Neural crest cell (in vitro differentiated cells): ENCODE measurements at places on chromosomes 3 and 15.
A peak's percentile ranks its signal among the peaks of the same experiment; 100 is the strongest.

- DNase-seq, result no peak
Observed at GRCh38 chr3:100630664-100631063, 21.3 kb downstream of the ADGRG7 start.

- no peak for DNase-seq
Observed at GRCh38 chr15:75468913-75469598, 17.6 kb upstream of the SIN3A start.

DNA sequence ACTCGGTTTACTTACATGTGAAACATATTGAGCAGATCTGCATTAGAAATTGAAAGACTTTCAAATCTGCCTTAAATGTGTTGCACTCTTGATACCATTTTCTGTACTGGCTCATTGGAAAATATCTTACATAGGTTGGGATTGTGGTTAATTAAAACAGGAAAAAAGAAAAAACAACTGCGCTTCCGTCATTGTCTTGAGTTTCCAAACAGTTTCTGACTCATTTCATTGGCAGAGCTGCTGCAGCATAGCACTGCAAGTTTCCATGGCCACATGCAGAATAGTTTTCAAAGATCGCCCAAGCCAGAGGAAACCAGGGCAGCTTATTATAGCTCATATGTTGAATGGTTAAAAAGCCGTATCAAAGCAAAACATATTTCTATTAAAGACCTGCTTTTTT lies 446.6 kb upstream of the BCHE start:
- DNase-seq, result no peak

DNA sequence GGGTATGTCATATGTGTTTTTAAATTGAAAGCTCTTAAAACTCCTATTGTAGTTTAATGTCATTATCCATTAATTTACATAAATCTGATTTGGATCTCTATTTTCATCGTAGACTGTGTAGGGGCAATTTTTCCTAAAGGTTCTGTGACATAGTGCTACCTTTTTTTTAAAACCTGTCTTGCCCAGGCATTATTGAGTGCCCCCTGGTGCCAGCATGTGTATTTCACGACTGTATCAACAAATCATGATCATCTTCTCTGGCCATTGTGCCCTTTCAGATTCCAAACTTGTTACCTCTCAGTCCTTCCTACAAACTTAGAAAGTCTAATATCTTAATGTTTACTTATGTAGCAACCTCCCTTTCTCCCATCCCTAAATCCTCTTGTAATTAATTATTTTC lies 97.2 kb upstream of the FLNB start:
- no peak for DNase-seq

- peak; percentile 35 for DNase-seq
Observed at GRCh38 chr15:31365655-31366127, 39.1 kb downstream of the KLF13 start.

- DNase-seq, result no peak
Observed at GRCh38 chr3:4814305-4814903, 164.8 kb upstream of the BHLHE40 start.

GRCh38 chr3:74751775-74752174 lies 137.3 kb upstream of the CNTN3 start:
- DNase-seq, result no peak

- DNase-seq, result no peak
Observed at GRCh38 chr15:68679161-68679560, 100.4 kb downstream of the CORO2B start.

- DNase-seq, result peak; percentile 55
Observed at GRCh38 chr15:33547876-33548275, 237.1 kb downstream of the RYR3 start.

DNA sequence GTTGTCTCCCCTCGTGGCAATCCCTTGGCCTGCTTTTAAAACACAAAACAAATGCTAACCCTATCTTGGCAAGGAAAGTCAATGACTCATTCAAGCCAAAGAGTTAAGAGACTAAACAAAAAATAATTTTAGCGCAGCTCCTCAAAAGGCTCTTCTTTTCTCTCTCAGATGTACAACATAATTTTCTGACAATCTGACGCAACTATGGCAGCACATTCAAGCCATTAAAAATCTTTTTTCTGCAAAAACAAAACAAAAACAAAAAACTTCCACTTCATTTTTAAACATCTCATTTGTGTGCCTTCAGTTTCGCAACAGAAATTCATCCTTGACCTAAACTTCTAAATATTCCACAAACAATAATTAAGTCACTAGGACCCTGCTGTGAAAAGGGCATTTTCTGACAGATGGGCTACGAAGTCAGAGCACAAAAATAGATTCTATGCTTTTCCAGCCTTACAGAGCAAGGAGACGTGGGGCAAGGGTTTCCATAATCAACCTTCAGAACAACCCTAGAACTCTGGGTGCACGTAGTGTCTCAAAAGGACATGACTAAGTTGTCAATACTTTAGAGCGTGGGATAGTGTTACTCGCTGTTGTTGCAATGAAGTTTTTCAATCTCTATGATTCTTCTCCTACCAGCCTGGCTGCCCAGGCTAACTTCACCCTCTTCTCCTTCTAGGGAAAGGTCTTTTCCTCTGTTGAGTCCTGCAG lies 84.3 kb downstream of the MB21D2 start:
- DNase-seq, result no peak

- DNase-seq, result no peak
Observed at GRCh38 chr3:178459038-178459410, 77.2 kb upstream of the KCNMB2 start.

GRCh38 chr3:89964347-89964746 lies 856.9 kb downstream of the EPHA3 start:
- no peak for DNase-seq

DNA sequence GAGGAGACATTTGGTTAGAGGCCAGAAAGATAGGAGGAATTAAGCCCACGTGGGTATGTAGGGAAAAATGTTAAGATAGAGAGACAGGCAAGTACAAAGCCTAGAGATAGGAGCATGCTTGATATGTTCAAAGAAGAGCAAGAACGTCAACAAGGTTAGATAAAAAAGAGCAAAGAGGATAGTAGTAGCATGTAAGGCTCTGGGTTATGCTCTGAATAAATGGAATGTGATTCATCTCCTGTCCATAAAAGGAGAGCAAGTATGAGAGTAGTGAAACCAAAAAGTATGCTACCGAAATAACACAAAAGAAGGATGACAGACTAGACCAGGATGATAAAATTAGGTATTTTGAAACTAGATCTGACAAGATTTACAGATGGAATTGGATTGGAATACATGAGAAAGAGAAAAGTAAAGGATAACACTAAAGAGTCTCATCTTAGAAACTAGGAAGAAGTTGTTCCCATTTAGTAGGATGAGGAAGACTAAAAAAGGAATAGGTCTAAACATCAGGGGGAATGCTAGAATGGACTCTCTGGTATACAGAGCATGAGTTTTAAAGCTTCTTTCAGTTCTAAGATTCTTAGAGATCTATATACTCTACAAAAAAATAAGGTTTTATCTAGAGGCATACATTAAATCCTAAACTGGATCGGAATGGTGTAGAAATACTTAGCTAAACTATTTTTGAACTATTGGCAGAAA lies 59.1 kb downstream of the TRPM7 start:
- DNase-seq, result no peak

- no peak for DNase-seq
Observed at GRCh38 chr3:196418601-196419000, 13.6 kb downstream of the UBXN7 start.

DNA sequence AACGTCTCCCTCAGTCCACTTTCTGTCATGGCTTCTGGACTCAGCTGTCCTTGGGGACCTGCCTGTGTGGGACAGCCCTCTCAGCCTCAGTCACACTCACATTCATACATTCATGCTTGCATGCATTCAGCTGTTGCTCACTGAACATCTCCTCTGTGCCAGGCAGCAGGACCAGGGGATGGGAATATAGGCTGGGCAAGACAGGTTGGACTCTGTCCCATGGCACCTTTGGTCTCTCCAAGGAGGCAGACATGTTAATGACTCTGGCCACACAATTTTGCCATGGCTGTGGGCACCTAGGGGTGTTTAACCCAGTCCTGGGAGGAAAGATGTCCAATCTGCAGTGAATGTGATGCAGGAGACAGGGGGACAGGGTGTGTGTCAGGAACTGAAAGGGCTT lies 7.8 kb upstream of the DNAH1 start:
- no peak for DNase-seq

- peak; percentile 20 for DNase-seq
Observed at GRCh38 chr3:9247941-9248521, 1.4 kb downstream of the SRGAP3 start.

DNA sequence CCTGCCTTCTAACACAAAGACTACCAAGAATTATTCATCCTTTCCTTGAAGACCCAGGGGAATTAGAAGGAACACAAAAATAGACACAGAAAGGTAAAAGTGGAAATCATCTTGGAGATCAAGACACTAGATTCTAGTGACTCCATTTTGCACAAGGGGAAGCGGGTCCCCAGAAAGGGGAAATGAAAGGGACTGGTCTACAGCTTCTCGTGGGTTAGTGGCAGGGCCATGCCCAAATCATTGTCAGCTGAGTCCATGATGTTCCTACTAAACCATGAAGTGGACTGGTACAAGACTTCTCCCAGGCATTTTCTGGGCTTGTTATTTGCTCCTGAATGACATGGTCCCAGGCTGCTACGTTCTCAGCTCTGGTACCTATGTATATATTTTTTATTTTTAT lies 230.7 kb upstream of the TPRG1 start:
- DNase-seq, result no peak

DNA sequence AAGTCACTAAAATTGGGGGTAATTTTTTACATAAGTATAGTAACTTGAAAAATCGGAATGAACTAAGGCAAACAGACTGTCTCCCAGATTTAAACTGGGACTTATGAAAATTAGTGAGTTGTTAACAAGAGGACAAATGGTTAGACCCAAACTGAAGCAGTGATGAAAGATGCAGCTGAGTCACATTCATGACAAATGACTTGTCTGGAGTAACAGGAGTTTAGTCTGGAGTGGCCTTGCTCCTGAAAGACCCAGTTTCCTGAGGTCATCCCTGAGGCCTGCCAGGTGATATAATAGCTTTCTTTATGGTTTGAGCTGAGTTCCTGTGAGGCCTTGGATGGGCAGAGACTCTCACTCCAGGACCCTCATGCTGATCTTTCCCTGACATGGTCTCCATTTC lies 9.6 kb upstream of the CTDSPL start:
- DNase-seq, result no peak

DNA sequence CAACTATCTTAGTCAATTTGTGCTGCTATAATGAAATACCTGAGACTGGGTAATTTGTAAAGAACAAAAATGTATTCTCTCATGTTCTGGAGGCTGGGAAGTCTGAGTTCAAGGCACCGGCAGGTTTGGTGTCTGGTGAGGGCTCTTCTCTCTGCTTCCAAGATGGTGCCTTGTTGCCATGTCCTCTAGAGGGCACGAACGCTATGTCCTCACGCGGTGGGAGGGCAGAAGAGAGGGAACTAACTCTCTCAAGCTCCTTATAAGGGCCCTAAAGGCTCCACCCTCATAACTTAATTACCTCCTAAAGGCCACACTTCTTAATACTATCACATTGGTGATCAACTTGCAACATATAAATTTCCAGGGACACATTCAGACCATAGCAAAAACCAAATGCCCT lies 108.4 kb downstream of the ADAMTSL3 start:
- DNase-seq, result no peak

GRCh38 chr3:125582707-125583106 lies 12.6 kb downstream of the OSBPL11 start:
- no peak for DNase-seq

GRCh38 chr3:150783920-150784746 lies 21.2 kb upstream of the SIAH2 start:
- no peak for DNase-seq

GRCh38 chr3:9955067-9955502 lies 2.9 kb upstream of the PRRT3 start:
- no peak for DNase-seq
